ENCODE measurements at places on chromosomes 7 and 10.

DNA sequence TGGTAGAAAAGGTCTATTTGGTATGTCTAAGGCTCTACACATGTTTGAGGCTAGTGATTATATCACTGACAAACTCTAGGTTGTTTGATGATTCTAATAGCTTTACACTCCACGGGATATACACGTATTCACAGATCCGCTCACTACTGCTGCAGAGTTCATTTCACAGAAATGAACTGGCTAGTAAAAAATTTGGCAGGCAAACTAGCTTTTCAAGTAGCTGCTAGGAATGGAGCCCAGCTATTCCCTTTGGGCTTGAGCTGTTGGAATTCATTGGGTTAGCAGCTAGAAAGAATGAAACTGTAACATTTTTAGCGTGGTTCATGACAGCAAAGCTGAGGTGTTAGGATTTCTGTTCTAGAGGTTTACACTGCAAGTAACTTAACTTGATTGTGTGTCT lies 37.6 kb downstream of the R3HCC1L start:
- no peak for DNase-seq

- DNase-seq, result no peak
These were observed 679.7 kb upstream of the LRRTM3 start for GRCh38 chr10:66246177-66246576.

- no peak for DNase-seq
These were observed 357.1 kb downstream of the MAGI2 start for GRCh38 chr7:79096361-79096805.

DNA sequence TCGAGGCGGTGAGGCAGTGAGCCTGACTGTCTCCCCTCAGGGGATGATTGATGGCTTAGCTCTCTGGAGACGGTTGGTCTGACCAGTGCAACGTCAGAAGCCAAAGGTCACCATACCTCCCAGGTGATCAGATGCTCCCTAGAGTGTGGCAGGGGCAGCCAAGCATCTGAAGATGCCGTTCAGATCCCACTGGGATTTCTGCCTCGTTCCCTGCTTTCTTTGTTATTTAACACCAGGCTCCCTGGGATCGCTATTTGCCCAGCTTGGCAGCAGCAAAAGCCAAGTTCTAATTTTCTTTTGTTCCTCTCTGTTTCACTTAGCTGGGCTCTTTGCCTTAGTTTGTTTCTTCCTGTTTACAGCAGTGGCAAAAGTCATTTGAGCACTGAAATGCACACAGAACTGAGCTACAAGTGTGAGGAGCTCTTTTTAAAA lies 53.5 kb upstream of the SVIL start:
- no peak for DNase-seq

DNA sequence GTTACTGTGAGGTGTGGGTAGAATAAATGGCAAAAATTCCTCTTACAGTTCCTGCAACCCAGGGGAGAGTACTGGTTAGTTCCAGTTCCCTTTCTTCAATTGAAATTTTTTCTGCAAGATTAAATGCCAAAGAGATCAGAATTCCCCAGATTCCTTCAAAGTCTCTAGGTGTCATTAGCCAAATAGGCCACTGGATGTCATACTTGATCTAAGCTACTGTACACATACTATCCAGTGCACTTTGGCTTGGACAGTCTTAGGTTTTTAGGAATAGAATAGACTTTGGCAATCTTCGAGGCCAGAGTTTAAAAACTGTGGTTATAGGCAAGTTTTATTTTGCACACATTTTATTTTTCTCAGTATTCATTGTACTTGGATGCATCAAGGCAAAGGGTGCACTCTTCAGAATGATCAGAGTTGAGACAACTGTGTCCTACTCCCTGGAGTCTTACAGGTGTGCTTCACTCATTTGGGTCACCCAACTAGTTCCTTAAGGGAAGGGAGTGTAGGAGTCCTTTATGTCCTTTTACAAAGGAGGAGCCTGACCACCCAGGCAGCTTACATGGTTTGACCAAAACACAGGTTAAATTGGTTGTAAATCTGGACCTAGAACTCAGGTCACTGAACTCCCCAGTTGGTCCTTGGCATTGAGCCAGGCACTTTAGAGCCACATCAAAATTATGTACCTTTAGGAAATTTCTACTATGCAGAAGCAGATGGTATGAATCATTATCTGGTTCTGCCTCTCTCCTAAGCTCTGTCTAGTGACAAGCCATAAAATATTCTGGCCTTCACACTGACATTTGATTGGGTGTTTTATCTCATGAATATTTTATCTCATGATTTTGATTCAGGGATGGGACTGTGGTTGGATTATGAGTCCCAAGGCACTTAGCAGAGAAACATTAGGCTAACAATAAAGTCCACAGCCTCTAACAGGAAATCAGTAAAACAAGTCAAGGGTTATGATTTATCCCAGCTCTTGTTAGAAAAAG lies 49.5 kb downstream of the ASAH2B start:
- DNase-seq, result peak; percentile 7

DNA sequence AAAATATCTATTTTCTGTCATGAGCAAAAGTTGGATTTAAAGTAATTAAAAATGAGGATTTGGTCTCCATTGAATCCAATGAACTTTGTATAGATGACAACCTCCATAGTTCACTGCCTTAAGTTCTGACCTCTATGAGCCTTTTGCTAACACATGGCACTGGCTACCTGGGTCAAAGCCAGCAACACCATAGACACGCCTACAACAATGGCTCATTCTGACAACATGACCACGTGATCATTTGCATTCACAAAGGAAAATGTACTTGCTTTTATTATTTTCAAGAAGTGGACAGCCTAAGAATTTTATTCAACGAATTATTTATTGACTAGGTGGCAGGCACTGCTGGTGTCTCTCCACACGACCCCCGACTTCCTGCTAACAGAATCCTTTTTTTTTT lies 90.6 kb downstream of the CARD11 start:
- DNase-seq, result no peak

DNA sequence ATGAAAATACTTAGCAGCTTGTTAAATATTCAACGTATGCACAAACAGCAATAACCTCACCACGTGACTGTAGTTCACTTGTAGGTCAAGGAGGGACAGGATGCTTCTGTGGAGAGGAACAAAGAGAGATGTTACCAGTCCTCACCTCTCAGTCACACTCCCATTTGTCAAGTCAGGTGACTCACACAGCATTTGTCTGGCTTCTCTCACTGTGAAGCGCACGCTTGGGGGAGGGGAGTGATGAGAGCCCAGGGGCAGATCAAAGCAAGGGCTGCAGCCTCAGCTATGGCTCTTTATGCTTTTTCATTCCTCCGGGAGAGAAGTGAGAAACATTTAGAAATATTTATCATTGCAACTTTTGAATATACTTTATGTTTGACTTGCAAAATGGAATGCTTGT lies 2.9 kb upstream of the RBM20 start:
- DNase-seq, result no peak

- no peak for DNase-seq
These were observed 59.5 kb downstream of the AHR start for GRCh38 chr7:17357952-17358351.

DNA sequence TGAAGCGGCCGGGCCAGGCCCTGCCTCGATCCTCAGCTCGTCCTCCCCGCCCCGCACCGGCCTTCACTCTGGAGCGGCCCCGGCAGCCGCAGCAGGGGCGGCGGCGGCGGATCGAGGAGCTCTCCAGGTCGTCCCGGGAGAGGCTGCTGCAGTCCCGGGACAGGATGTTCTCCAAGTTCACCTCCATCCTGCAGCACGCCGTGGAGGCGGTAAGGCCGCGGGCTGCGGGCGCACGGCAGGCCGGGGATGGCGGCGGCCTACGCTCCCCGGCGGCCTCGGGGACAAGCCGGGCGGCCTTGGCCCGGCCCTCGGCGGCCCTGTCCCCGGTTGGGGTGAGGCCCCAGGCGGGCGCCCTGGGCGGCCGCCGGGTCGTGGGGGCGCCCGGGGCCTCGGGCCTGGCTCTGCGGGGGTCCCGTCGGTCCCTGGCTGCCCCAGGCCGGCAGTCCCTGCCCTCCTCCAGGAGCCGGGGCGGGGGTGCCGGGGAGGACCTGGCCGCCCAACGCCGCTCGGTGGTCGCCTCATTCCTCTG lies 399 bp downstream of the FHIP2A start:
- DNase-seq, result peak; percentile 77

GRCh38 chr7:46162609-46163008 lies 241.5 kb upstream of the IGFBP3 start:
- no peak for DNase-seq

GRCh38 chr10:132398566-132398991 lies 1.6 kb downstream of the PWWP2B start:
- no peak for DNase-seq

DNA sequence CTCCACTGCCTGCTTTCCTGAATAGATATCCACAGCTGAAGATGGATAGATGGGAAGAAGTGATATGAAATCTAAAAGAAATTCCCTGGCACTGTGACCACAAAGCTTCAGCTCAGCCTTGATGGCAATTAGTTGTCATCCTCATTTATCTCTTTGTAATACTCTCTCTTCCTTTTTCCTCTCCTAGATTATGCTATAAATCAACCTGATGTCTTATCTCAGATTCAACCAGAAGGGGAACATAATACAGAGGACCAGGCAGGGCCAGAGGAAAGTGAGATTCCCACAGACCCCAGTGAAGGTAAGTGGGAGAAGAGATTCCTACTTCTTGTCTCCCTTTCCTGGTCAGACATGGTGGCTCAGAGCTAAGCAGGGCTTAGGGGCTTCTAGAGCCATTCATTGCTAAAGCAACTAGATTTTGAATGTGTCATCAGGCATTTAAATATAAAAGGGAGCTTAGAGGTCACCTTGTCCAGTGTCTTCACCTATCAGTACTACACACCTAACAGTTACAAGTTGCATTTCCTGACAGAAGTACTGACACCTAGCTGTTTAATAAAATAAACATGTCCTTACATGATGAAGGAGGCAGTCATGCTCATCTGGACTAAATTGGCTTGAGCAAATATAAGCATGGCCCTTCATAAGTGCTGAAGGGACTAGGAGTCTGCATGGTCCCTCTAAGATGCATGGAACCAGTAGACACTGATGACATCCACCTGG lies 19.5 kb downstream of the ZNF398 start:
- DNase-seq, result no peak

DNA sequence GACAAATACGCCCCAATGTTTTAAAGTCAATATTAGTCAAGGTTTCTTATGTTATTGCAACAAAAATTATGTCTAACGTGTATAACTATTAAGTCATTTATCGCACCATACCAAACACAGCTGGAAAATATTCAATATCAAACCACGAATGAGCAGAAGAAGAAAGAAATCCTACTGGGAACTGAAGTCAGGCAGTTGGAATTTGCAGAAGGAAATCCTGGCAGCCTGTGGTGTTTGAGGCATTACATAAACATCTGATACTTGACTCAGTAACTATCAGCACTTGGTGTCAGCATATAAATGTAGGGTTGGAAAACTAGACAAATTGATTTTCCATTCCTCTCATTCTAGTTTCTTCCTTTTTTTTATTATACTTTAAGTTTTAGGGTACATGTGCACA lies 83.4 kb upstream of the NUPR2 start:
- DNase-seq, result no peak

DNA sequence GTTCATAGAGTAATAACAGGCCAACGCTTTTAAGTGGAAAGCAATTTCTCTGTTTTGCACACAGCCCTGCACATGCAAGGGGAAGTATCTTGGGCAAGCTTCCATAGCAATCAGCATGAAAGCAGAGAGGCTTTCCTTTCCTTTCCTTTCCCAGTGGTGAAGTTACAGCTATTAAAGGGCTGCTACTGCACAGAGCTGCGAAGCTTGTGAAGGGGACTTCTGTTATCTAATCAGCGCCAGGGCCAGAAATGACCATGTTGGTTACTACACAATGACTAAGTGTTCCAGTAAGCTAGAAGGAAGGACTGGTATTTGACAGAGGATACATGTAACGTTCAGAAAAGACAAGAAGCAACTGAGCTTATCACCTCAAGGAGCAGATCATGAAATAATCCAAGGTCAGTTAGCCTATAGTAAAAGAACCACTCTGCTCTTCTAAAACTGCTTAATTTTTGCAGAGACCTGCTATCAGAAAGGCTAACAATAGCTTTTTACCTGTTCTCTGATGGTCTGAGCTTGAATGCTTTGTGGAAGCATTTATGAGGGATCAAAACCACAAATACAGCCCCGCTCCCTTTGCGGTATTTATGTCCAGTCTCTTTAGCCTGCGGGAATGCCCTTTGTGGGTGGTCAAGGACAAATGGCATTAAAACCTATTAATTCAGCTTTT lies 45.9 kb downstream of the SGMS1 start:
- peak; percentile 97 for DNase-seq

- DNase-seq, result no peak
These were observed 47.1 kb downstream of the NRCAM start for GRCh38 chr7:108409146-108409545.

DNA sequence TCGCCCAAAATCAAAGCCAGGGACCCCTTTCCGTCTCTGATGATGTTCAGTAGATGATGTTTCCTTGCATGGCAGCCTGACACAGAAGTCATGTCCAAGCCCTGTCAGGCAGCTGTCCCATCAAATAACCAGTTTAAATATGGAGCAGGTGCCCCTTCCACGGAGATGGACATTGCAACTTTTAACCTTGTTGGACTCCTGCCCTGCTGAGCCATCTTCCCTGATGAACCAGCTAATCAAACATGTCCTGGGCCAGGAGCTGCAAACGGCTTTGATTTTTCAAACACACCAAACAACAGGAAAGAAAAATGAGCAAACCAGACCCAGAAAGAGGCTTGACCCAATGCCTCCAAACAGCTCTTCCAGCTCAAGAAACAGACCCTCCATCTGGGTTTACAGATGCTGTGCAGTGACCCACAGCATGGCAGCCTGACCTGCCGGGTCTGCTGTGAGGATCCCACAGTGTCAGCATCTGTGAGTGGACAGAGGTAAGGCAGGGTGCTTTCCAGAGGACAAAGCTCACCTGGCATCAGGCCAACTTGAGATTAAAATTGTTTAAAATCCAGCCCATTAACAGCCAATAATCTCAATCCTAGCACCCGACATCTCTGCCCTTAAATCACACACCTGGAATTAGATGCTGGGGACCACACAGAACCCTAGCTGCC lies 372.6 kb downstream of the GRID1 start:
- DNase-seq, result no peak
